ENCODE measurements at places on chromosomes 2 and 18.

DNA sequence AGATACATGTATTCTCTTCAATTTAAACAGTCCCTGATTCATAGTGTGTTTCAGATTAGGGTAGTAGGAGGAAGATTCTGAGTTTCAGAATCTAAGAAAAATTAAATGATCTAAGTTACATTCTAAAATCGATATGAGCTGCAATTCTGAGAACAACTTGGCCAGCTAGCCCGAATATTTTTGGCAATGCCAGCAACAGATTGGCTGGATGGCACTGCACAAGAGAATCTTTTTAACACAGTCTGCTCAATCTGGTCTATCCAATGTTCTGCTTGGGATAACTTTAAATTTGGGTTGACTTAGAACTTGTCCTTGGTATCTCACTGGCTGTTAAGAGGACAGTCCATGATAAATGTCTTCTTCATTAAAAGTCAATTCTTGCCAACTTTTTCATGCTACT is 853.9 kb downstream of the NRXN1 start:
- no peak for DNase-seq

DNA sequence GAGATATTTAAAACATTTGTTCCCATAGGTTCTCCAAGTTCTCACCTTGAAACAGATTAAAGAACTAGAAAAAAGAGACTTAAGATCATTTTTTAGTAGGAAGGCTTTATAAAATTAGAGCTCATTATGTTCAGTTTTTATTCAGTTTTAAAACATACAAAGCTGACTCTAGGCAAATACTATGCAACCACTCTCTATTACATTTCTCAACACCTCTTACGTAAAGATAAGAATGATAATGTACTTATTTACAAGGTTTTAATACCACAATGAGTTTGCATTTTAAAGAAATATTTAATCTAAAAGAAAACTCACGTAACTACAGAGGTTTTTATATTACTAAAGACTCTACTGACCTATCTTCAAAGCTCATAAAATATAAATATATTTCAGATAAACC is 68.8 kb downstream of the TMEM131 start:
- DNase-seq: no peak

GRCh38 chr18:13216711-13217465 is 1.7 kb upstream of the LDLRAD4 start:
- peak; percentile 34 for DNase-seq

- DNase-seq: no peak
These were observed 1.1 kb upstream of the SULT6B1 start for GRCh38 chr2:37189452-37190153.

- no peak for DNase-seq
These were observed 36.7 kb downstream of the TRABD2A start for GRCh38 chr2:84844141-84844540.

DNA sequence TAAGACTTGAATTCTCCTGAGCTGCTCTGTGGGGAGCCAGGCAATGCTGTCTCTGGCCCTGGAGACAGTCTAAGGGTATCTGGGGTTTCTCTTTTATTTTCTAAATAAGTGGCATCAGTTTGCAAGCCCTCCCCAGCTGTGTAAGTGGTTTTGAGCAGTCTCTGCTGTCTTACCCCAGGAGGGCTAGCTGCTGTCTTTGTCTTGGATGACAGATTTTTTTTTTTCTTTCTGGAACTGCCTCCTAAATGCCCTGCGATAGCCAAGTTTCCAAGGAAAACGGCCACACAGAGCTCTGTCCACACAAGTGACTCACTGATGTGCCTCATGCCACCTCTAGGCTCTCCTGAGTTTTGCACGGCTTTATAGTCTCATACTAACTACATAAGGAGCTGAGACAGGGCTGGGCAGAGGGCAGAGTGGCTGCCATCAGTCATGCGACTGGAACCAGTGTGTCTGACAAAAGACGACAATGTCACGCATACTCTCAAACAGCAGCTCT is 37.2 kb upstream of the THOC1 start:
- DNase-seq: no peak

DNA sequence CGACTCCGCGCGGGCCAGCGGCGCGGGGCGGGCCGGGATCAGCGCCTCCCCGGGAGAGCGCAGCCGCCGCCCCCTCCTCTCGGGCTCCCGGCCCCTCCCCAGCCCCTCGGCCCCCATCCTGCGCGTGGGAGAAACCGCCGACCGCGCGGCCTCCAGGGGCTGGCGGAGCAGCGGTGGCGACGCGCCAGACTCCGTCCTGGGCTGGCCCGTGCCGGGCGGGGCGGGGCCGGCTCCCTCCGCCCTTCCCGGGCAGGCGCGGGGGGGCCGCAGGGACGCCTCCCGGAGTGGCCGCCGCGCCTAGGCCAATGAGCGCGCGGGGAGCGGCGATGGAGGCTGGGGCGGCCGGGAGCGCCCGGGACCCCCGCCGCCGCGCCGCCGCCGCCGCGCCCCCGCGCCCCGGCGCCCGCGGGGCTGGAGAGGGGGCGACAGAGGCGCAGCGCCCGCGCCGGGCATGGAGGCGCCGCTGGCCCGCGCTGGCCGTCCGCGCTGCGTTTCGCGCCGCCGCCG is 49.1 kb downstream of the KCNIP3 start:
- peak; percentile 62 for DNase-seq

DNA sequence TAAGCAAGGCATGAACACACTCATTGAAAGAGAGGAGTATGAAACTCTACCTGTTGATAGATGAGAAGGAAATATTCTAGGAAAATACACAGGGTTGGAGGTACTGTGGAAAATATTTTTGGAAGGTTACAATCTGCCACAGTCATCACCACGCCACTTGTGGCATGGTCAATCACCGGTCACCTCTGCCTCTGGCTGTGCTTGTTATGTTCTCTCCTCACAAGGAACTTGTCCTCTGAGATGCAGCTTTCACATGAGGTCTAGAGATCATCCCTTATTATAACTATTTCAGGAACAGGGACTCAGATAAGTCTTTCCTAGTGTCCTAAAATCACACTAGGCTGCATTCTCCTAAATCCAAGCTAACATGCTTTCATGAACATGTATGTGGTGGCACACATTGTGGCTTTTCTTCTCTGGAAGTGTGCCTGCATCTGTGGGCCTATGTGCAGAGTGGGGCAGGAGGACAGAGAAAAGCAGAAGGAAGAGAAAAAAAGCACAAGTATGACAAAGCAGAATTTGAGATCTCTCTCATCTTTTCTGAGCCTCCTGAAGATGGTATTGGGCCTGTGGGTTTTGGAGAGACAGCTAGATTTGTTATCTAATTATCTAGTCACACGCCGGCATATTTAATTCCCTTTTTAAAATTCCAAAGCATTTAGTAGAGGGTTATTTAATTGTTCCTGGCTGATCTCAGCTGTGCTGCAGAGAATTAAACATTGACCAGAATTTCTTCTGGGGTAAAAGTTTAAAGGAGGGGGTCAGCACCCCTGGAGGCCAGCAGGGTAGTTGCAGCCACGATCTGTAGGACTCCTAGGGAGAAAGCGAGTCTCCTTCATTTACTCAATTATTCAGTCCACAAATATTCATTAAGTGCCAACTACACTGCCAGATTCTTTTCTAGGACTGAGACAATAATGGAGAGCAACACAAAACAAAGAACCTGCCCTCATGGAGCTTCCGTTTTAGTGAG is 294.6 kb downstream of the RDH14 start:
- DNase-seq: peak; percentile 5

DNA sequence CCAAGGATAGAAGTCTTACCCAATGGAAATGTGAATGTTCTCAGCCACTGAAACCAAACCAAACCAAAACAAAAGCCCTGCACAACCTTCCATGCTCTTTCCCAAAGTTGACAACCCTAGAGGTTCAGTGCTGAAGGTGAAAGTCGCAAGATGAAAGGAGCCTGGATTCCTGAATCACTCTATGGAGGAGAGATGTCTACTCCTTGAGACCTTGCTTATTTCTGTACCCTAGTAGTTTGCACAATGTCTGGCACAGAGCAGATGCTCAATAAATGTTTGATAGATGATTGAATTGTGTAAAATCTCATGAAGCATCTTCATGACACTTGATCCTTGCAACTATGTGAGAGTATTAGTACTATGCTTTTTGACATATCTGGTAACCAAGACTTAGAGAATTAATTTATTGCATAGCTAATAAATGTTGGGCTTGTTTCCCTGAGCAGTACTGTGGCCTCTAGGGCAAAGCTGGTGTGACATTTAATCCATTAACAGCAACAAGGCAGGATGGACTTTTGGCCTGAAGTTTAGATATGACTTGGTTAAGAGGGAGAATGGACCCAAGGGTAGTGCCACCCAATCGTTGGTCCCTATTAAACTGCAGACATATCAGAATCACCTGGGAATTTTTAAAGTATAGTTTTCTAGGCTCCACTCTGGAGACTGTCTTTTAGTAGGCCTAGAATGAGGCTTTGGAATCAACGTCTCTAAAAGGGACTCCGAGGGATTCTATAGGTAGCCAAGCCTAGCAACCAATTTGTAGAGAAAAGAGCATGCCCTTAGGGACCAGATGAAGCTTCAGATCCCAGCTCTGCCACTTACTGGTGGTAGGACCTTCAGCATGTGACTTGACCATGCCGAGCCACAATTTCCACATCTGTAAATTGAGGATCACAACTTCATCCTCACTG is 145.9 kb downstream of the DDX1 start:
- DNase-seq: no peak

GRCh38 chr2:12361506-12361905 is 355.2 kb upstream of the TRIB2 start:
- no peak for DNase-seq

- no peak for DNase-seq
These were observed 220.9 kb upstream of the EPHA4 start for GRCh38 chr2:221792971-221793521.

DNA sequence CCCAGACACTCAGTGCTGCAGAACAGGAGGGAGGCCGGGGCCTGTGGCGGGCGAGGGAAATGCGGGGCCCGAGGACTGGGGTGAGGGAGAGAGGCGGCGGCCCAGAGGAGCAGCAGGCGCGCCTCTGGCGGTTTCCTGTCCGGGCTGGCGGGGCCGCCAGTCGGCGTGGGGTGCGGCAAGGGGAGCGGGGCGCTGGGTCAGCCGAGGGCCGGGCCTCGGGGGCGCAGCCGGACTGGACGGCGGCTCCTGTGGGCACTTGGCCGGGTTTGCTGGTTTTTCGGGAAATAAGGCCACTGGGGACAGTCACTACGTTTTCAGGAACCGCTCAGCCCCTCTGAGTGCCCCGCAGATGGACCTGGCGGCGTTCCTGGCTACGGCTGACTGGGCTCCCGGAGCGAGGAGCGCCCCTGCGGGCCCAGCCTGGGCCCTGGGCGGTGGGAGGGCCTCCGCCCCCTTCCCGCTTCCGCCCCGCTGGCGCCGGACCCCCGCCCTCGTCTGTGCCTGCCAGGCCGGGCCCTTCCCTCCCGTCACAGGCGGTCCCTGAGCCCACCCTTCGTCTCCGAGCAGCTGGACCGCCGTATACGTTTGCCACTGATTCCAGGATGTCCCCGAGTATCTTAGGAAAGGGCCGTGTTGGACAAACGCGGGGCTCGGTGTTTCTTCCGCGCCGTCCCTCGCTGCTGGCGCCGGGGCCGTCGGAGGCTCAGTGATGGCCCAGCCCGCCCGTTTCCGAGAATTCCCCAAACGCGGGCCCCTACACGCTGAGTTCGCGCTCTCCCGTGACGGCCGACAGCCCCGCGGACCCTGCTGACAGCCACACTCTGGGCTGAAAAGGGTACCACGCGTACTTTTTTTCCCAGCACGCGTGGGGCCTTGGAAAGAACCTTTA is 84.6 kb downstream of the FAM210A start:
- no peak for DNase-seq

DNA sequence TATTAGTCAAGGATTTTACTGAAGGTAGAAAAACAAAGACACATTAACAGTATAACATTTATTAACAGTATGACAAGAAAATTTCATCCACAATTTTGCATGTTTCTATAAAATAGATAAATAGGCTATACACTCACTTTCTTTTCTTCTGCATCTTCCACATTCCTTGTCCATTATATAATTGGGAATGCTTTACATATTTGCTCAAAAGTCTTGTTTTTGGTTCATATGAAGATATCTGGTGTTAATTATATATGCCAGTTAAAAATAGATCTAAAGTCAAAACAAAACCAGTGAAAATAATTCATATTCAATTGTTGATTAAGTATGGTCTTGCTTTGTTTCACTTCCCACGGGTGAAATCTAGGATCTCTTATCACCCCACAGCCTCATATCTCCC is 53.4 kb downstream of the SERPINB7 start:
- no peak for DNase-seq

DNA sequence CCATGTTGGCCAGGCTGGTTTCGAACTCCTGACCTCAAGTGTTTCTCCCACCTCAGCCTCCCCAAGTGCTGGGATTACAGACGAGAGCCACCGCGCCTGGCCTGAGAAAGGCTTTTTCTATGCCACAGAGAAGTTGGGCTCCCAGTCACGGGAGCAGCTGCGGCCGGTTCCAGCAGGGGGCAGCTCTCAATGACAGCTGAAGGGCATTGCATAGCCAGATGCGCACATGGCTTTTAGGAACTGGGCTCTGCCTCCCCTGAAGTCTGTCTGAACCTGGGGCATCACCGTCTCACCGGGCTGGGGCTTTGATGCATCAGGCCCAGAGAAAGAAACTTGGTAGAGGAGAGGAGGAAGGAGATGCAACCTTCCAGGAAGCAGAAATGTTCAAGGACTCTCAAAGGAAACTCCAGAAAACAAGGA is 84.2 kb upstream of the LAPTM4A start:
- peak; percentile 88 for DNase-seq

DNA sequence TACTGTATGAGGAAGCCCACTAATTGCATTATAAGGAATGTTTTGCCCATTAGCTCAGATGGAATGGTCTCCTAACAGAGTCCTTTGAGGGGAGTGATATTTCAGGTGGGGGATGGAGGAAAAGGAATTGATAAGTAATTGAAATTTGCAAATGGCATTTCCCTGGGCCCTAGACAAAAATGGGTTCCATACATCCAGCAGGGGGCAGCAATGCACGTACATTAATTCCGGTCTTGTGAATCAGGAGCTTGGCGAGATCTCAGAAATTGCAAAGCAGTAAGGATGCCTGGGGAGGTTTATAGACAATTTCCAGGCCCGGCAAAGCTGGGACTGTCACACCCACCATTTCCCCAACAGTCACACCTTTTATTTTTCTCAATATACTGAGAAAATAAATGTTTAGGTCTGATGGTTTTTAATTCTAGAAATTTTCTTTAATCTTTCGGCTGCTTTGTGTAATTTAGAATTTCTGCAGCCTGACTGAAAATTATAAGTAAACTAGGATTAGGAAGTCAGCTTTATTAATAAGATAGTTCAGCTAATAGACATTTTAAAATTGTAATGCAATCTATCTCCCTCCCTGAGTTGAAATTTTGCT is 122.8 kb downstream of the LYPD1 start:
- peak; percentile 73 for DNase-seq

DNA sequence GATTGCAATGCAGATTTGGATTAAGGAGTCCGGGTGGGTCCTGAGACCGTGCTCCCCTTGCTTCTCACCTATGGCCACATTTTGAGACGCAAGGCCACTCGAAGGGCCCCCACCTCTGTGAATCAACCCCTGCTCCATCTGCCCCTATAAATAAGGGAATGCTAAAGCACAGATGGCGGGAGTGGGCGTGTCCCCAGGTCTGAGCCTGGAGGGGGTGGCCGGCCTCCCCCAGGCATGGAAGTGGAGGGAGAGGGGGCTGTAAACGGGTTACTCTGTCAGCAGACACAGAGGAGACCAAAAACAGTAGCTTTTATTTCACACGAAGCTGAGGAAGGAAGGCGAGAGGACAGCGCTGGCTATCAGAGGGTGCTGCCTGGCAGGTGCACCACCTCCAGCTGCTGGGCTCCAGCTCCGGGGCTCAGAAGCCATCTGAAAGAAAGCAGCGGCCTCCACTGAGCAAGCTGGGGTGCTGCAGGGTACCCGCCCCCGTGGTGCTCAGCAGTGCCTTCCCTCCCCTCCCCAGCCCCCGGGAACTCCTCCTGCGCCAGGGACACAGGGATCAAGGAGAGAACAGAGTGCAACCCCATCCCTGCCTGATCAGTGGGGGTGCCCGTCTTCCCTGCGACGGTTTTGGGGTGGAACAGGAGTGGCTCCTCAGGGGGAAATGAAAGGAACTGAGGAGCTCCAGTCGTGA is 56.7 kb upstream of the RAB6C start:
- peak; percentile 35 for DNase-seq

Data from RPMI8226 (cell line).